ENCODE measurements at places on chromosomes 5 and 9.

GRCh38 chr9:70403618-70404025 lies 10.8 kb downstream of the KLF9 start:
- ATAC-seq, result no peak

GRCh38 chr5:74963407-74963806 lies 89.0 kb downstream of the GCNT4 start:
- ATAC-seq, result no peak

GRCh38 chr9:77883846-77884771 lies 147.5 kb downstream of the GNAQ start:
- no peak for ATAC-seq

DNA sequence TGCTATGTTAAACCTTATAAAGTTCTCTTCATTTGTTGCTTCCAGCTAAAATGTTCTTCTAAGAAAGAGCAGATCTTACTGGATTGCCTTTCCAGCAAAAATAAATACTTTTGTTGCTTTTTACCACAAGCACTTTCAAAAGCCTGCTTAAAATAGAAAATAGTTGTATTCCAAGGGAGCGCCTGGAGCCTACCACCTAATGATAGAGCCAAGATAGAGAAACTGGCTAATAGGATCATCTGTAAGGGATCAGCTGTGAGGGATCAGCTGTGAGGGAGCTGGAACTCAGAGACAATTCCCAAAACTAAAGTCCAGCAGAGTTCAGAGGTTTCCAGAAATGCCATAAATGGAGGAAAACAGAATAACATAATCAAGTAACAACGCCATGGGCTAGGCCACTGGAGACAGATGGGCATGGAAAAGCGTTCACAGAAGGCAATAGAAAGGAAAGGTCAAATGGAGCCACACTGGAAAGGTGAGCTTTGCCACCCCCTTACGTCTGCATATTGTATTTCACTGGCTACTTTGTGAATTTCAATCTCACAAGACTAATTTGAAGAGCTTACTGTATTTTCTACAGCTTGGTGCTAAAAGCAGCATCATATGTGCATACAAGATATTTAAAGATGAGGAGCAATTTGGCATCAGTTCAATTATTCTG lies 140.6 kb upstream of the TLE4 start:
- no peak for ATAC-seq

GRCh38 chr5:143456952-143457547 lies 53.6 kb upstream of the NR3C1 start:
- ATAC-seq, result no peak

DNA sequence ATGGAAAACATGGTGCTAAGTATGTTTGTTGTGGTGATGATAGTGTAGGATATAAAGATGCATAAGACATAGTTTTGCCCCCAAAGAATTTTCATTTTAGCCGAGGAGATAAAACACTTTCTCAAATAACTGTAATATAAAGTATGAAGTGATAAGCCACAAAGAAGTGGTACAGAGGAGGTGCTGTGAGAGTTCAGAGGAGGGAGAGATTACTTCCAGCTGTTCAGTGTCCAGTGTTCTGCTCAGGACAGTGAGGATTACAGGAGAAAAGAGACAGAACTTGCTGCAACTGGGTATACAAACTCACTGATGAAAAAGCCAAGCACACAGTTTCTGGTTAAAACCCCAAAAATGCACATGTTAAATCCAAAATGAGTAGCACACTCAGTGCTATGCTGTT lies 309.3 kb downstream of the KIAA0825 start:
- no peak for ATAC-seq
